ENCODE measurements at places on chromosomes 4 and X. TPM values are rescaled to one million over a fixed set of nuclear protein-coding genes. Genes with fewer than 3 reads are reported as not detected.

HAND2 gene
- total RNA-seq: not detected

FAM9C gene
- not detected for total RNA-seq

UBE2A gene
- total RNA-seq: 62.7 TPM

SRPX gene
- total RNA-seq: 2.8 TPM

HOPX gene
- not detected for total RNA-seq

CFAP47 gene
- 0.26 TPM for total RNA-seq

DNA sequence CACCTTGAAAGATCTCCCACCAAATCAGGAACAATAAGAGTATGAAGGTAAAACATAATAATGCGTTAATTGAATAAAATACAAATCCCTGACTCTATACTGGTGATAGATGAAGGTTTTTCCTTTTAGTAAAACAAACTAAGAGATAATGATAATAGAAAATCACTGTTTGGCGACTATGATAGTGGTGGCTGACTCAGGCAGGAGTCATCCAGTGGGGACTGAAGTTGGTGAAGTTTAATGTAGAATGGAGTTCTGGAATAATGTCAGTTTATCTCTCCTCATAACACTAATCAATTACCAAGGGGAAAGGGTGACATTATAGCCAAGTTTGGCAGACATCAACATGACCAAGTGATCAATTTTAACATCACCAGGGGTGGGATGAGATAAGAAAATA is 21.3 kb downstream of the ABCG2 start:
- no peak for DNase-seq

DNA sequence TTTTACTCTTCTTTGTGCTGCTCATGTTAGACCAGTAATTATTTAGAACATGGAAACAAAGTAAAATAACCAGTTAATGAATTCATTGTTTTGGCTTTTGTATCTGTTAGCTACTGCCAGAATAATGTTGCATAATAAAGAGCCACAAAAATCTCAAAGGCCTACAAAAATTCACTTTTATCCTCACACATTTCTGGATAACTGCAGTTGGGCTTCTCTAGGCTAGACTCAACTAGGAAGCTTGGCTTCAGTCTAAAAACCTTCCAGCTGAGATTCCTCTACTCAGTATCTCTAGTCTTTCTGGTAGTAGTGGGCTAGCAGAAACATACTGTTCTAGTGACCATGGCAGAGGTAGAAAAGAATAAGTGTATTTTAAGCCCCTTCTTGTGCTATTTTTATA is 73.0 kb downstream of the FAT4 start:
- no peak for DNase-seq

TDO2 gene
- not detected for total RNA-seq

GRCh38 chr4:107780665-107781064 is 44.1 kb upstream of the SGMS2 start:
- no peak for DNase-seq

DNA sequence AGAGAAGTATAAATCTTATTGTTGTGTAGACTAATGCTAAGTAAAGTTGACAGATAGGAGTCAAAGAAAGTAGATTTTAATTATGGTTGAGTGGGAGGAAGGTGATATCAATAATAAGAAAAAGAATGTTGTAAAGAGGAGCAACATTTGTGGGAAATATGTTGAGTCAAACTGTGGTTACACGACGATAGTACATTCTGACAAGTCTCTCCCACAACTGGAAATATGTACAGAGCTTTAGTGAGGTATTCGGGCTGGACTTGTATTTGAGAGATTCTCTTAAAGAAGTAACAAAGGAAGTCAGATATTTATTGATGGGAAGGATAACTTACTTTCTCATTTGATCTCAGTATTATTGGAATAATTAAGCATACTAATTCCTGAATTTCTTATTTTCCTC is 525.3 kb upstream of the MAGEB2 start:
- no peak for DNase-seq

GRCh38 chr4:91114386-91114785 is 987.2 kb downstream of the CCSER1 start:
- no peak for DNase-seq

- DNase-seq: no peak
These were observed 581.1 kb downstream of the INPP4B start for GRCh38 chr4:142264961-142265360.

CDS1 gene
- total RNA-seq: 7.5 TPM

DNA sequence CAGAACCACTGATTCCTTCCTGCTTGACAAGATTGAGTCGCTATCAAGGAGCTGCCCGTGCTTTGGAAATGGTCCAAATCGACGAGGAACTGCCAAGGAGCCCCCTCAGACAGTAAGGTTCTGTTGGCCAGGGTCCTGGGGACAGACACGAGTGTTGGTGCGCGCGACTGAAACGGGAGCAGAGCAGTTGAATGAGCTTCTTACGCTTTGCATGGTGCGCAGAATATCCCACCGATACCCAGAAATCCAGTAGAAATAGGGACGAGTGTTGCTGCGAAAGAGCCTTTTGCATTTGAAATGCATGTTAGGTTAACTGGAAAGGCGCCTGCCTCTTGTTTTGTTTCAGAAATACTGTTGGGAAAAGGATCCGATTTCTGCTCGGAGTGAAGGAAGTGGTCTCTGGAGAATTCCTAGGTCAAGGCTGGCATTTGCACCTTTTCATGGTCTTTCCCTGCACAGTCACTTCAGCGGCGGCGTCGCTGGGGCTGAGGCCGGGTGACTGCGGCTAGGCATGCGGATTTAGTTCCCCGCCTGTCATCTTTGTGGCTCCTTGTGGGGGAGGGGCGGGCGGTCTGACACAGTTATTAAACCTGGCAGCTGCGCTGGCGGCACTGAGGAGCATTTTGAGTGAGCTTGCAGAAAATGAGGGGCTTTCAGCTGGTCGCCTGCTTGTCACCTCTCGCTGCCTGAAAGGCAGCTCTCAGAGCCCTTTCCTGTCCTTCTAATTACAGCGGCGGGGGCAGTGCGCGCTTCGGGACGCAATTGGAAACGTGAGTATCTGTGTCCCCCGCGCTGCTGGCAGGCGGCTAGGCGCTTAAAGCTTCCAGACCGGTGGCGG is 51.5 kb upstream of the TRIM2 start:
- peak; percentile 88 for DNase-seq

TCEAL6 gene
- total RNA-seq: not detected

MSN gene
- total RNA-seq: 141 TPM

DNA sequence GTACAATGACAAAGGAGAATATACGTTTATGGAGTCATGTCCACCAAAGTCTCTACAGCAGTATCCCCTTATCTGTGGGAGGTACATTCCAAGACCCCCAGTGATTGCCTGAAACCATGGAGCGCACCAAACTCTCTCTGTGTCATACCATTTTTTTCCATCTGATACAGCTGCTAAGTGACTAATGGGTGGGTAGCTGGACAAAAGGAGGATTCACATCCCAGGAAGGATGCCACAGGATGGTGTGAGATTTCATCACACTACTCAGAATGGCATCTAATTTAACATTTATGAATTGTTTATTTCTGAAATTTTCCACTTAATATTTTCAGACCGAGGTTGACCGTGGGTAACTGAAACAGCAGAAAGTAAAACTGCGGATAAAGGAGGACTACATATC is 49.8 kb upstream of the AGA start:
- no peak for DNase-seq

TKTL1 gene
- not detected for total RNA-seq

DNA sequence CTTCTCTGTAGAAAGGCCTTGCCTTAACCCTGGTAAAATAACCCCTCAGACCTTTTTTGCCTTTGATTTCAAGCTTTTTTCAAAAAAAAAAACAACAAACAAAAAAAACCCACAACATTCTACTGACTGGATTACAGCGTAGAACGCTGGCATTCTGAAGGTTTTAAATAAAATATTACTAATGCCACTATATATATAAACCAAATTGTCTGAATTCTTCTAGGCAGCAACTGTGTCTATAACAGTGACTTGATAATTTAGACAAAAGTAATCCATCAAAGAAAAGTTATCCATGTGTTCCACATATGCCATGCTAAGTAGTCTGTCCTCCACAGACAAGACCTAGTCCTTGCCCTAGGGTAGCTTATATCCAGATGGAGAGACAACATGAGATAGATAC is 33.6 kb upstream of the CXCL8 start:
- DNase-seq: no peak

DNA sequence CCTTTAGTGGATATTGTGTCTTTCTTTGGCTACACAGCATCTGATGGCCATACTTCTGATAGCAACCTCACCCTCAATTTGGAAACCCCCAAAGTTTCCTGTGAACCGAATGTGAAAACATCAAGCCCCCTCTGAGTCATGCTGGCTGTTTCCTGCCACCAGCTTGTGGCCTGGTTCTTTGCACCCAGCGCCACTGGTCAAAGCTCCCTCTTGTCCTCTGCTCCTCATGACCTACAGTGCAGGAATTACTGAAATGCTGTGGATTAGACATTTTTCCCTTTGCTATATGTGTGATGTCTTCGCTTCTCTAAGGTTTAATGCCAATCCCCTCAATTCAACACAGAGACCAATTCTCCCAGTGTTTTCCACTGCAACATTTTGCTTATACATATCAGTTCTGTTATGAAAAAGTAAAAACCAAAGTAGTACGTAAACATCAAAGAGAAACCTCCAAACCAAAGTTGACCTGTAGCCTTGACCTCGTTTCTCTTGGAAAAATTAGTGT is 224.0 kb upstream of the TENM3 start:
- no peak for DNase-seq

EXOC1L gene
- total RNA-seq: not detected

PLAC1 gene
- total RNA-seq: not detected
